ENCODE measurements at places on chromosomes 7 and 10. TPM values are rescaled to one million over a fixed set of nuclear protein-coding genes. Genes with fewer than 3 reads are reported as not detected.

- DNase-seq, result no peak
Measured at GRCh38 chr7:92765725-92766124, 70.6 kb downstream of the CDK6 start.

DNA sequence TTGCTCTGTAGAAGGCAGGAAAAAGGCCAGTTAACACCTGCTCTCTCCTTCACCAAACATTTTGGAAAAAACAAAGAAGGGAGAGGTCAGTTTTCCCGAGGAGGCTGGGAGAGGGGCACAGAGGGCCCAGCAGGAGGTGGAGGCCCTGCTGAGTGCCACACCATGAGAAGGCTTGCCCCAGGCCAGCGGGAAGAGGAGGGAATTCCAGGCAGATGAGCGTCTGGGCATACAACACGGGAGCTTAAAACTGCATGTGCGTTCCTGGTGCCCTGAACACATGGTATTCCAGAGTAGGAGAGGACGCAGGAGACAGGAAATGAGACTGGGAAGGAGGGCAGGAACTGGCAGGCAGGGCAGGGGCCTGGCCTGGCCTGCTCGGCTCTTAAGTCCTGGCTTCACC is 182.4 kb downstream of the CCDC3 start:
- DNase-seq, result no peak

DNA sequence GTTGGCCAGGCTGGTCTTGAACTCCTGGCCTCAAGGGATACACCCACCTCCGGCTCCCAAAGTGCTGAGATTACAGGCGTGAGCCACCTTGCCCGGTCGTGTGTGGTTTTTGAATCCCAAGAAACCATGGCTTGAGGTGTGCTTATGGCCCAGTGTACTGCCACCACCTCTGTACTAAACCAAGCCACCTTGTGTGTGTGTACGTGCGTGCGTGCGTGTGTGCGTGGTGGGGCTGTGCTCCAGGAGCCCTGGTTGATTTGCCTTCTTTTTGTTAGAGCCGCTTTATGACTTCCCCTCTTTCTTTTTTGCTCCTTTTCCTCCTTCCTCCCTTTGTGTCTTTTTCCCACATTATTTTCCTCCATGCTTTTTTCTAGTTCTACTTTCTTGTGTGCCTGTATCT is 121.4 kb downstream of the CAMK1D start:
- DNase-seq, result no peak

- DNase-seq, result no peak
Measured at GRCh38 chr10:128498378-128498730, 372.1 kb upstream of the MKI67 start.

DNA sequence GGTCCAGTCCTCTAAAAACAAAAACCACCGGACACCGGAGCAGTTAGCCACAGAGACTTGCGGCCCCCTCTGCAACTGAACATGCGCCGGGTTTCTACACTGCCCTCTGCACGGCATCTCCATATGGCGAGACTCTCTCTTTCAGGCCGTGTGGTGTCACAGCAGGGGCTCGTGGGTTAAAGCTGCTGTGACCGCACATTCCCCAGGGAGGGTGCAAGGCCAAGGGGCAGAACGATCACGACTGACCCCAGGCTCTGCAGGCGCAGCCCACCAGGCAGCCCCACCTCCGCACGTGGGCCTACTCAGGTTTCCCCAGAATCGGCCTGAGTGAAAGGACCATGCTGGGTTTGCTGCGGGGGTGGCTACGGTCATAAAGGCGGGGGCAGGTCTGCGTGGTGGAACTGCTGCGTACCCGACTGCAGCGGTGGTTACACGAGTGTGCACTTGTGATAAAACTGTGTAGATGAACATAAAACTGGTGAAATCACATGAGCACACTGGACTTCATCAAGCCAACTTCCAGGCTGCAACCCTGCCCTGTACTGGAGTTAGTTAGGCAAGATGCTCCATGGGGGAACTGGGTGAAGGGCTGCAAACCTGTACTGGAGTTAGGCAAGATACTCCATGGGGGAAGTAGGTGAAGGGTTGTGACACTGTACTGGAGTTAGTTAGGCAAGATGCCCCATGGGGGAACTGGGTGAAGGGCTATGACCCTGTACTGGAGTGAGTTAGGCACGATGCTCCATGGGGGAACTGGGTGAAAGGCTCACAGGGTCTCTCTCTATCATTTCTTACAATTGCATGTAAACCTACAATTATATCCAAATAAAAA is 81.4 kb upstream of the PPP2R2D start:
- DNase-seq, result no peak

DNA sequence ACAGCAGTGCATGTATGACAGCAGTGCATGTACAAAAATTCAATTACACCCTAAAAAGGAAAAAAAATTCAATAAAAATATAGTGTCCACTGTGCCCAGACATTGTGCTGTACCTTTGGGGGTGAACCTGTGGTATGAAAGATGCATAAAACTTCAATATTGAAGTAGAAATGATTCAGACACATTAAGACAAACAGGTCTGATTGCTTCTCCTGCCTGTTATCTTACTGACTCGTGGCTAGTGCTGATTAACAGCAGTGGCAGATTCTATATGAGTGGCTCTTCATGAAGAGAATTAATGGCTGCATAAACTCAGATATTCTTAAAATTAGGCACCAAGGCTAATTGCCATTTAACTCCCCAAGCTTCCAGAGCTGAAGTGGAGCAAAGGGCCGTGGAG is 37.9 kb downstream of the GATA3 start:
- DNase-seq, result no peak

DNA sequence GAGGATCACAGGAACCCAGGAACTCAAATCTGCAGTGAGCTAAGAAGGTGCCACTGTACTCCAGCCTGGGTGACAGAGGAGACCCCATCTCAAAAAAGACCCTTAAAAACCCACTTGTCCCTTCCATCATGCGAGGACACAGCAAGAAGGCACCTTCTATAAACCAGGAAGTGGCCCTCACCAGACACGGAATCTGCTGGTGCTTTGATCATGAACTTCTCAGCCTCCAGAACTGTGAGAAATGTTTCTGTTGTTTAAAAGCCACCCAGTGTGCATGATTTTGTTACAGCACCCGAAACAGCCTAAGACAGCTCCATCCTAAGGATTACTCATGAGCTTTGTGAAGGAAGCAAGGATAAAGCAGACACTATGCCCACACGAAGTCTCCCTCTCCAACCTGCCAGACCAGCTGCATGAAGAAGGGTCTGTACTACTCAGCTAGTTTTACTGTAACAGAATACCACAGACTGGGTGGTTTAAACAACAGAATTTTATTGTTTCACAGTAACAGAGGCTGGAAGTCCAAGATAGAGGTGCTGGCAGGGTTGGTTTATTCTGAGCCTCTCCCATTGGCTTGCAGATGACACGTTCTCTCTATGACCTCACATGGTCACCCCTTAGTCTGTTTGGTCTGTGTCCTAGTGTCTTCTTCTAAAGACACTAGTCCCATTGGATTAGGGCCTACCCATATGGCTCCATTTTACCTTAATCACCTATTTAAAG is 13.7 kb downstream of the VIM start:
- no peak for DNase-seq

GRCh38 chr10:4569151-4569550 is 256.9 kb upstream of the AKR1E2 start:
- no peak for DNase-seq

- DNase-seq, result no peak
Measured at GRCh38 chr10:97690133-97690532, 3.1 kb upstream of the AVPI1 start.

- DNase-seq, result no peak
Measured at GRCh38 chr7:10767771-10768170, 205.9 kb upstream of the PHF14 start.

- no peak for DNase-seq
Measured at GRCh38 chr7:638256-639011, 88.1 kb upstream of the DNAAF5 start.

The HYAL4 gene
- not detected for total RNA-seq

The GDF10 gene
- 2.9 TPM for total RNA-seq

The ASNS gene
- 63.0 TPM for total RNA-seq

The TRPV5 gene
- not detected for total RNA-seq

The SHH gene
- total RNA-seq, result not detected

The PHTF2 gene
- 23.0 TPM for total RNA-seq

The OPALIN gene
- not detected for total RNA-seq
